ENCODE measurements at places on chromosomes 6 and 20. TPM values are rescaled to one million over a fixed set of nuclear protein-coding genes. Genes with fewer than 3 reads are reported as not detected.

- DNase-seq = peak; percentile 73
Measured at GRCh38 chr6:39309942-39310531, 4.2 kb downstream of the KCNK17 start.

GRCh38 chr20:62805155-62805710 lies 598 bp downstream of the OGFR start:
- no peak for DNase-seq

- DNase-seq = no peak
Measured at GRCh38 chr6:837380-837779, 144.4 kb upstream of the EXOC2 start.

- DNase-seq = no peak
Measured at GRCh38 chr6:49423817-49424216, 39.2 kb downstream of the MMUT start.

- no peak for DNase-seq
Measured at GRCh38 chr6:80959034-80959433, 793.4 kb downstream of the TENT5A start.

CYP24A1 gene
- not detected for total RNA-seq

HSPA1L gene
- total RNA-seq = 2.4 TPM

DNA sequence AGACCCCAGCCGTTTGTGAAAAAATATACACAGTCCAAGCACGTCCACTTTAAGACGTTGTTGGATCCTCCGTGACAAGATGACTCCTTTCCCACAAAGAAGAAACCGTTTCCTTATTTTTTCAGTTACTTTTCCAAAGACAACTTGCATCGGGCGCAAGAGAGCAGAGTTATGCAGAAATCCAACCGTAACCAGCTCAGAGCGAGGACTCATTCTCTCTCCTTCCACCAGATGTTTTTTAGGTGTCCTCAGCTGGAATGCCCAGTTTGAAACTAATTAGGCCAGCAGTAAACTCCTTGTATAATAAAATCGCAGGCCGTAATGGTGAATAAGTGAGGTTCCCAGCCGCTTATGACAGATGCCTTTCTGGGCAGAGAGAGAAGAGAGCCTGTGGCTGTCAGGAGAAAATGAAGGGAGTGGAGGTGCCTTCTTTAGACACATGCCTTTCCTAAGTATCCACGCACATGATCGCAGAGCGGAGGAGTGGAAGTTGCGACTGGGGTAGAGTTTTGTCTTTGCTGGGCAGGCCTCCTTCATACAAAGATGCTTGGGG lies 2.8 kb downstream of the EYA2 start:
- no peak for DNase-seq

DNA sequence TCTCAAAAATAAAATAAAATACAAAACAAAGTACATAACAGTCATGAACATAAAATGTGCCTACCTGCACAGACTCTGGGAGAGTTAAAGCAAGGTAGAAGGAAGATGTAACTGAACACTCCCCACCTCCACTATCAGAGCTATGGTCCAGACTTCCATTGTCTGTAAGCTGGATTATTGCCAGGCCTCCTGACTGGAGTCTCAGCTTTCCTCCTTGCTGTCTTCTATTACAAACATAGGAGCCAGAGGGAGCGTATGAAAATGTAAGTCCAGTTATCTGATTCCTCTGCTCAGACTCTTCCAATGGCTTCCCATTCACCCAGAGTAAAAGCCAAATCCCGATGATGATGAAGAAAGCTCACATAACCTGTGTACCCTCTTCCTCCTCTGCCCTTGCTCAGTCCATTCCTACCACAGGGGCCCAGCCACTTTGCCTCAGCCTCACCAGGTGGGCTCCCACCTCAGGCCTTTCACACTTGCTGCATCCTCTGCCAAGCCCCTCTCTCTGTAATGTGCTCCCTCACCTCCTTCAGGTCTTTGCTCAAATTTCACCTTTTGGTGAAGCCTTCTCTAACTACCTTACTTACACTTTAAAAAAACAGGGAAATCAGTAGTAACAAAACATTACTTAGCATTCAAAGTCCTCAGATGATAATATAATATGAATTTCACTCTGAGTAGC lies 194.1 kb downstream of the RIMS1 start:
- DNase-seq = no peak

DNA sequence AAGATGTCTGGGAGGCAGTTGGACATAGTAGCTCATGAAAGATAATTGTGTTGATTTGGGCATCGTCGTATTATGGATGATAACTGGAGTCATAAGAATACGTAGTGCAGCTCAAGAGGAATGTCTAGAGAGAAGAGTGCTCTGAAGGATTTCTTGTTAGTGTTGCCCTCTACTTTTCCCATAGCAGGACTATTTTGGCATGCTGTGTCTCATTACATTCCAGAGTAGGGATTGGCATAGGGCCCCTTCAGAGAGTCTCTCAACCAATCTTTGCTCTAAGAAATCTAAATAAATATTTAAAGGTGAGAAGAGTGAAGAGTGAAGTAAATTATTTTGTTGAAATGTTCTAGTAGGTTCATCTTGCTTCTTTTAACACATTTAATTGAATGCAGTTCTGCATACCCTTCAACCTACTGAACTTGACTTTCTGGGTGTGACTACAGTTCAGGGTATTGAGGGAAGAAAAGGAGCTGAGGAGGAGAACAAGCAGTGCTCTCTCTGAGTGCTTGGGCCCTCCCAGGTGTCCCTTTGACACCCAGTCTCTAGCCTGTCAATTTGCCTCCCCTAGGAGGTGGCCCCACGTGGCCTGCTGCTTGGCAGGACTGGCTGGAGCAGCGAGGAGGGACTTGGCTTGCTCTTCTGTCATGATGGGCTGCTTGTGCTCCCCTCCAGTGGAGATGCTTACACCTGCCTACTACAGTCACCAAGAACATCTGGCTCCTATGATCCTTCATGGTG lies 33.3 kb downstream of the SOBP start:
- no peak for DNase-seq

- DNase-seq = no peak
Measured at GRCh38 chr6:84671183-84671582, 93.2 kb downstream of the TBX18 start.

TFAP2D gene
- not detected for total RNA-seq

- DNase-seq = no peak
Measured at GRCh38 chr6:39068391-39068790, 19.8 kb downstream of the GLP1R start.

All from progenitor cell of endocrine pancreas (in vitro differentiated cells).